Activated T-helper 2 cell treated with anti-CD3 and anti-CD28 coated beads, Interferon-gamma antibody, Interleukin-2, Interleukin-4, amounts not matched to agents 10 μg/mL and 5 μg/mL and 100 μg/mL, durations not matched to agents 14 hours and 24 hours and 36 hours (primary cell): ENCODE measurements at places on chromosomes 4 and X. TPM values are rescaled to one million over a fixed set of nuclear protein-coding genes. Genes with fewer than 3 reads are reported as not detected.

DNA sequence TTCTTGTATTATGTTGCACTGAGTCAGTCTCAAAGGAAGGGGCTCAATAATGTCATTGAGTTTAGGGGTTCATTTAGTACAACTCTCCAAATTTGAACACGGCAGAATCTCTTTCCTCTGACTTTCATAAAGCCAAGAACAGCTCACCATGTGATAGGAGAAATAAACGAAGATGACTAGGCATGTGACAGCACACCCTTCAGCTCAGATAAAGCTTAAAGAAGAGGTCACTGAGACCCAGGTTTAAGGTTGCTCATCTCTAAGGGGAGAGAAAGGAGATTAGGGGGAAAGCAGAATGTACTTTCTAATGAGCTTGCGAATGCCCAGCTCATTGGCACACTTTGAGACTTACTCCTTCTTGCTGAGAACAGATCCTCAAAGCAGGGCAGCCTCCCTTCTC, 89.0 kb downstream of the PLAC1 start:
- H3K27me3 ChIP-seq = peaks cover 4% of the 10 kb centered on the region
- DNase-seq = no peak
- peaks cover 5% of the 10 kb centered on the region for H3K4me1 ChIP-seq
- H3K36me3 ChIP-seq = no peaks in the 10 kb centered on the region
- no peak overlapping the region for H3K27ac ChIP-seq

DNA sequence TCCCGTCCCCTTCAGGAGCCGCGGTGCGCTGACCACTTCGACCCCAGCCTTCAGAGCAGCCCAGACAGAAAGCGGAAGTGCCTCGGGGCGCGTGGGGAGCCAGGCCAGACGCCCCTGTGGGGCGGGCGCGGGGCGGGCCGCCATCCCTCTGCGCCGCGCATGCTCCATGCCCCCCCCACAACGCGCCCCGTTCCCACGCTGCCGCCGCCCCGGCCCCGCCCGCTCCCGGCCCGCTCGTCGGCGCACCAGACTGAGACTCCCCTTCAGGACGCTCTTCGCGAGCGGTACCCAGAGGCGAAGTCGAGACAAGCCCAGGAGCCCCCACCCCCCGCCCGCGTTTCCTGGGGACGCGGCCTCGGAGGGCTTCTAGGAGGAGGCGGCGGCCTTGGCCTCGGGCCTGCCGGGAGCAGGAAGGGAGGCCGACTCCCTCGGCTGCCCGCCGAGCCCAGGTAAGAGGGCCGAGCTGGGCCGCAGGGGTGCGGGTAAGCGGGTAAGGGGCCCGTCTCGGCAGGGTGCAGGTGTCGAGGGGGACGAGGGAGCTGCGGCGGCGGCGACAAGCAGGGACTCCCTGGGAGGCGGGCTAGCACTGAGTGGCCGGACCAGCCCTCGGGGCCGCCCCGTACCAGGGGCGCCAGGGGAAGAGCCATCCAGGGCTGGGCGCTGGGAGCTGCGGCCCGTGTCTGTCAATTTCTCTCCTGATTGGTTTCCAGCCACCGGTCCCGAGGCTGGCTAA, at the start of gene ZFP92:
Gene ZFP92 (plus strand): TSS at position 218 of the 733 bp plus-strand sequence. CDS start 6,851 bp downstream, outside the sequence.
- H3K36me3 ChIP-seq = no peaks in the 10 kb centered on the region
- peak; percentile 12 for DNase-seq
- no peak within 1 kb of the TSS for H3K27ac ChIP-seq
- peak within 1 kb of the TSS; percentile 71 for H3K4me3 ChIP-seq

DNA sequence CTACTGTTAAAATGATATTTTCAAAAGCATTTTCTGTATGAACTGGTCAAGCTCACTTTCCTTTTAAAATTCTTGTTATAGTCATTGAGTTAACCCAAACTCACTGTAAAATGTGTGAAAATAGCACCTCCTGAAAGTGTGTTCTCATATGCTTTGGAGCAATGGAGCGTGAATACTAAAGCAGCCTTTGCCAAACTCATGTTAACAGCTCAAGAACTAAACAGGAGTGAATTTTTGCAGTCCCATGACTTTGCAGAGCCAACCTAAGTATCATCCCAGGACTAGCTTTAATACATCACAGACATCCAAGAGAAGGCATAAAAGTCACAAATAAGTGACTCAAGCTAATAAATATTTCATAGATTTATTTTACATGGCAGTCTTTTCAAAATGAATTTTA, 2.3 kb downstream of the AMMECR1 start:
- peak overlapping the region; percentile 86 for H3K4me3 ChIP-seq
- peaks cover 28% of the 10 kb centered on the region for H3K4me1 ChIP-seq
- H3K27me3 ChIP-seq = peaks cover 4% of the 10 kb centered on the region
- DNase-seq = no peak

GRCh38 chrX:82141942-82142341, 940.0 kb downstream of the SH3BGRL start:
- no peak overlapping the region for H3K27ac ChIP-seq
- no peaks in the 10 kb centered on the region for H3K36me3 ChIP-seq
- DNase-seq = no peak
- no peaks in the 10 kb centered on the region for H3K4me1 ChIP-seq
- no peak overlapping the region for H3K4me3 ChIP-seq

Gene STIM2
- 35.5 and 37.1 TPM in 2 replicates for total RNA-seq

Gene OPRPN
- not detected in 2 replicates for total RNA-seq
